GM04504 (cell line): ENCODE measurements at places on chromosomes 12 and 14.
A peak's percentile ranks its signal among the peaks of the same experiment; 100 is the strongest.

- no peak for DNase-seq
Observed at GRCh38 chr12:9118158-9118557, 2.4 kb upstream of the A2M start.

- DNase-seq = no peak
Observed at GRCh38 chr14:53709381-53709780, 247.2 kb downstream of the BMP4 start.

GRCh38 chr14:32352631-32353030, 23.5 kb downstream of the AKAP6 start:
- no peak for DNase-seq

- no peak for DNase-seq
Observed at GRCh38 chr14:36056845-36057244, 119.7 kb downstream of the PTCSC3 start.

DNA sequence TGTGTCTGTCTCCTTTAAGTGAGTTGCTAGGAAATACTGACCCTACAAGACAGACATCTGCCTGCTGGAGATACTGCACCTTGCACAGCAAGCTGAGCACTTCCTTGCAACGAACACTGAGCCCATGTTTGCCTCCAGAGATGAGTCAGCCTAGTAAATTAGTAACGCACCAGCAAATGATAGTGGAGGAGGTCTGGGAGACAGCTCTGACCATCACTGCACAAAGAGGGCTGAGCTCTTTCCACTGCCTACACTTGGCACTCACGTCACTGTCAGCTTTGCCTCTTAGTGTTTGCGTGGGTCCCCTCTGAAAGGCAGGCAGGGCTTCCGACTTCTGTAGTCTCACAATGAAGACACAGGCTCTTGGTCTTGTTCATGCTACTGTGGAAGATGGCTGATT, 109.0 kb downstream of the APAF1 start:
- DNase-seq = peak; percentile 55

DNA sequence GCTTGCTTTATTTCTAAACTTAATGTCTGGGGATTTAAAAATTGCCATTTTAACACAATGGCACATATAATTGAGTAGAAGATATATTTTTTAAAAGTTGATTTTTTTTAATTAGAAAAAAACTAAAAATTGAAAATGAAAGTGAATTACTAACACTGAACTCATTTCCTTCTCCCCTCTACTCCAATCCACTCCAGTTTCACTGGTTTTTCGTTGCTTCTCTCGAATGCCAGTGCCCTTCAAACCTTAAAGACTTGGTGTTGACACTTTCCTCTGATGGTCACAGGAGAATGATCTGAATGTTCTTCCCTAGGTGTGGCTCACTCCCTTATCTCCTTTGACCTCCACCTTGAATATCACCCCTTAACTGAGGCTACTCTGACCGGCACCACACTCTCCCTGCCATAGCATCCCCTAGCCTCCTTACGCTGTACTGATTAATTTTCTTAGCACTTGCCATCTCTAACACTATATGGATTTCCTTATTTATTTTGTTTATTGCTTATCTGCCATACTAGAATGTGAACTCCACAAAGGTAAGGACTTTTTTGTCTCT, 107.1 kb downstream of the LIN7A start:
- no peak for DNase-seq

- no peak for DNase-seq
Observed at GRCh38 chr14:99677231-99678140, 6.6 kb upstream of the CYP46A1 start.

GRCh38 chr14:79515158-79515557, 696.1 kb downstream of the DIO2 start:
- DNase-seq = no peak

DNA sequence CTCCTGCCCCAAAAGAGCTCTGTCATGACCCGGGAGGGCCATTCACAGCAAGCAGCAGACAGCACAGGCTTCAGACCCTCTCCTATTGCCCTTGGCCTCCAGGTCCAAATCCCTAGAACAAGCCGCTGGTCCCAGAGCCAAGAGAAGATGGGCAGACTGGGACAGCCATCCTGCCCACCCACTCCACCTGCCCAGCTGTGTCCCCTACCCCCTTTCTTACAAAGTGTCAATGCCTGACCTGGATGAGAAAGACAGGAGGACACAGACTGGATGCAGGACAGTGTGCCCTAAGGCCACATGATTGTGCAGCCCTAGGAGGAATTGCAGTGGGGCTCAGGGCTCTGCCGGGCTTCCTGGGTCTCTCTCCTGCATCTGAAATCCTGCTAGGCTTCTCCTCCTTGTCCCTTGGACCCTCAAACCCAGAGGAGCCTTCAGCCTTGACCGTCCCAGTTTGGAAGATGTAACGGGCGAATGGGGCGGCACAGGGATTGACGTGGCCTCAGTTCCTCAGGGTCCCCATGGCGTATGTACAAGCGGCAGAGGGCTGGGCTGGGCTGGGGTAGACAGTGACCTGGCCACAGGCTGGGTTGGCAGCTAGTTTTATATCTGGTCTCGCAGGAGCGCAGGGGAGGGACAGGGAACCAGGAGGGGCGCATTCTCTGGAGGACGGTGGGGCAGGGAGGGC, 27.1 kb upstream of the BCDIN3D start:
- no peak for DNase-seq

DNA sequence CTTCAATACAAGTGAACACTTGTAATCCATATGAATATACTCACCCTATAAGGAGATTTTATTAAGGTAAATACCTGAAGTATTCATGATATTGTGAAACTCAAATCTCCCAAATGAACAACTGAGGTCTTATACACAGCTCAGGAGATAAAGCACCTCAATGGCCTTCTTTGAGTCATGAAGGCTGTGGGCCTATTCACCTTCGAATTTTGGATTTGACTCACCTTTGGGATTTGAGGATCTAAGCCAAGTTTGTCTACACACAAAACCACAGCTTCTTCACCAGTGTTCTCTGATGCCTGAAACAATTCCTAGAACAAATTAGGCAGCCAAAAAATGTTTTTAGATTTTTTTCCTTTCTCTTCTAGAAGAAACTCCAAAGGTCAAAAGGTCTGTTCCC, 194.1 kb downstream of the NUAK1 start:
- DNase-seq = no peak
